Fibroblast of skin of left biceps (primary cell): ENCODE measurements at places on chromosomes 11 and 22.

DNA sequence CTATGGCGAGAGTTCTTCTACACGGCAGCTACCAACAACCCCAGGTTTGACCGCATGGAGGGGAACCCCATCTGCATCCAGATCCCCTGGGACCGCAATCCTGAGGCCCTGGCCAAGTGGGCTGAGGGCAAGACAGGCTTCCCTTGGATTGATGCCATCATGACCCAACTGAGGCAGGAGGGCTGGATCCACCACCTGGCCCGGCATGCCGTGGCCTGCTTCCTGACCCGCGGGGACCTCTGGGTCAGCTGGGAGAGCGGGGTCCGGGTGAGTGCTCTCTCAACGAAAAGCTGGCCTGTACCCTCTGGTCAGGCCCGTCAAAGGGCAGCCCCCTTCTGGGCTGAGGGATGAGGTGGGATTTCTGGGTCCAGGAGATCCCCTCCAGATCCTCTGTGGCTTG is 15.9 kb upstream of the MAPK8IP1 start:
- DNase-seq = no peak

- peak; percentile 29 for DNase-seq
Observed at GRCh38 chr22:36781656-36782627, 6.0 kb upstream of the IFT27 start.

DNA sequence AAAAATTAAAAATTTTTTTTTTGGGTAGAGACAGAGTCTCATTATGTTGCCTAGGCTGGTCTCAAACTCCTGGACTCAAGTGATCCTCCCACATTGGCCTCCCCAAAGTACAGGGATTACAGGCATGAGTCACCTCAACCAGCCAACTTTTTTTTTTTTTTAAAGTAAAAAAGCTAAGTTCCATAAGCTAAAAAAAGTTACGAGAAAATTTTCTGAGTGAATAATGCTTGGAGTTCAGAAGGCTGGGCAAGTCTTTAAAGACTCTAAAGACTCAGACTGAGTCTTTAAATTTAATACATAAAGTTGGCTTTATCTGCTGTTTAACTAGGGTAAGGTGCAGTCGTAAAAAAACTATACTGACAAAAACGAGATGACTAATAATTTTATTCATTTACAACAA is 5.6 kb downstream of the DDX6 start:
- peak; percentile 5 for DNase-seq

DNA sequence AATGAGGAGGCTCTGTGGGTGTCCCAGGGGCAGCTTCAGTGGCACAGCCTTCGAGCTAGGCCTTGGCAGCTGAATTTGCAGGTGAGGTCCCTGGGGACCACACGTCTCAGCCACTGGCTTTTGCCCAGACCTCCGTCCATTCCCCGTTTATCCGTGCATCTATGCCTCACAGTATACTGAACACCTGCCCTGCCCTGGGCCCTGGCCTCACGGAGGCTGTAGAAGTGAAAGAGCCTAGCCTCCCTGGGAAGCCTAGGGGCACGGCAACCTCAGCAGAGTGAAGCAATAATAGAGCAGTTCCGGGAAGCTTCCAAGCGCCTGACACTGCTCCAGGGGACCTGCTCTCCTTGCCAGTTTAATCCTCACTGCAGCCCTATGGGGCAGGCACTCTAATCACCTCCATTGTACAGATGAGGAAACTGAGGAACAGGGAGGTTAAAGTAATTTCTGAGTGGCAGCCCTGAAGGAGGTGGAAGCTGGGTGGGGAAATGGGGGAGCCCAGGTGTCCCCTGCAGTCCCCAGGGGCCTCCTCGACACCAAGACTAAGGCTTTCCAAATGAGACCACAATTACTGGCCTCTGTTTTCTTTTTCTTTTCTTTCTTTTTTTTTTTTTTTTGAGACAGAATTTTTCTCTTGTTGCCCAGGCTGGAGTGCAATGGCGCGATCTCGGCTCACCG is 2.7 kb upstream of the NFAM1 start:
- DNase-seq = no peak

DNA sequence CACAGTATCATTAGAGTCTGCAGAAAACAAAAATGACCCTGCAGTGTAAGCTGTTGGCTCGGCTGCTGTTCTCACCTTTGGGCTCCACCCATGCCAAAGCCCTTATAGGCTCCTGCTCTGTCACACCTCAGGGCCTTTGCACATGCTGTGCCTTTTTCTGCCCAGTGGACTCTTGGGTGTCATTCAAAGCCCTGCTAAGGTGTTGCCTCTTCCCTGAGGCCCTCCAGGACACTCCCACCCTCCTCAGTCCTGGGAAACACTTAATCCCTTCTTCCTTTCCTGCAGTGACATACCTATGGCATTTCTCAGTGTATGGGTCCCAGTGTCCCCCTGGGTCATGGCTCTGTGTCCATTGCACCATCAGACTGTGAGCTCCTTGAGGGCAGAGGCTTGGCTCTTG is 29.1 kb upstream of the CACNG2 start:
- DNase-seq = no peak

DNA sequence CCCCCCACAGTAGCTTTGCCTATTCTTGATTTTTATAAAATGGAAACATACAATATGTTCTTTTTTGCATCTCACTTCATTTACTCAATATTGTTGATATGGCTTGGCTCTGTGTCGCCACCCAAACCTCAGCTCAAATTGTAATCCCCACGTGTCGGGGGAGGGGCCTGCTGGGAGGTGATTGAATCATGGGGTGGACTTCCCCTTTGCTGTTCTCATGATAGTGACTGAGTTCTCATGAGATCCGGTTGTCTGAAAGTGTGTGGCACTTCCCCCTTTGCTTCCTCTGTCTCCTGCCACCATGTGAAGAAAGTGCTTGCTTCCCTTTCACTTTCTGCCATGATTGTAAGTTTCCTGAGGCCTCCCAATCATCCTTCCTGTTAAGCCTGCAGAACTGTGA is 431.3 kb downstream of the MN1 start:
- no peak for DNase-seq

- DNase-seq = no peak
Observed at GRCh38 chr11:35138943-35139721, at the start of gene CD44. Gene CD44 (plus strand): TSS chr11:35139171. CDS start chr11:35139304, 133 bp downstream.

DNA sequence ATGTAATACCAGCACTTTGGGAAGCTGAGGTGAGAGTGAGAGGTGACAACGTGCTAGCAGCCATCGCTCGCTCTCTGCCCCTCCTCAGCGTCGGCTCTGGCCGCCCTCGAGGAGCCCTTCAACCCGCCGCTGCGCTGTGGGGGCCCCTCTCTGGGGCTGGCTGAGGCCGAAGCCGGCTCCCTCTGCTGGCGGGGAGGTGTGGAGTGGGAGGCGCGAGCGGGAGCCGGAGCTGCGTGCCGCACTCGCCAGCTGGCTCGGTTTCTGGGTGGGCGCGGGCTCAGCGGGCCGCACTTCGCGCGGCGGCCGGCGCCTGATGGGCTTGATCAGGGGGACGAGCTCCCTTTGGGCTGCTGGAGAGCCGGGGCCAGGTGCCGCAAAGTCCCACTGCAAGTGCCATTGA is 98.9 kb upstream of the UBASH3B start:
- DNase-seq = no peak

- no peak for DNase-seq
Observed at GRCh38 chr22:19454156-19454555, 6.6 kb upstream of the C22orf39 start.

- no peak for DNase-seq
Observed at GRCh38 chr11:34184505-34185015, 79.1 kb downstream of the NAT10 start.

DNA sequence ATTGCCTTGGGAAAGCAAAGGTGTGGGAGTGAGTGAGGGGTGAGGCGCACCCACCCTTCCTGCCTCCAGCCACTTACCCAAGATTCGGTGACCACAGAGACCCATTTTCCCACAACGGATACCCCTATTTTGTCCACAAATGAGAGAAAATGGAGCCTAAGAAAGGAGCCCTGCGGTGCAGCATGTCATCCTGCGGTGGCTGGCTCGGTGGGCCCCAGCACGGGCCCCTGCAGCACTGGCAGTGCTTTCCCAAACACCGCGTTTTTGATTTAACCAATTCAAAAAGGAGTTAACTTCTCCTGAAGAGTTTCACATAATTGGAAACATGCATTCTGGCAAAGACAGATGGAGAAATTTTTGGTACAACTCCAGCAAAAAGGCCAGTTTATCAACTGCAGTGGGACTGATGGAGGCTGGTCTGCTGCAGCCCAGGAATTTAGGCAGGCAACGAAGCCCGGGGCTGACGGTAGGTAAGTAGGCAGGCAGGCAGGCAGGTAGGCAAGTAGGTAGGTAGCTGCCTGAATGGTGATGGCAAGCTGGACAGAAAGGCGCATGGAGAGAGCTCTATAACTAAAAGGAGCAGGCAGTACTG is 84.2 kb downstream of the FDX1 start:
- peak; percentile 56 for DNase-seq

DNA sequence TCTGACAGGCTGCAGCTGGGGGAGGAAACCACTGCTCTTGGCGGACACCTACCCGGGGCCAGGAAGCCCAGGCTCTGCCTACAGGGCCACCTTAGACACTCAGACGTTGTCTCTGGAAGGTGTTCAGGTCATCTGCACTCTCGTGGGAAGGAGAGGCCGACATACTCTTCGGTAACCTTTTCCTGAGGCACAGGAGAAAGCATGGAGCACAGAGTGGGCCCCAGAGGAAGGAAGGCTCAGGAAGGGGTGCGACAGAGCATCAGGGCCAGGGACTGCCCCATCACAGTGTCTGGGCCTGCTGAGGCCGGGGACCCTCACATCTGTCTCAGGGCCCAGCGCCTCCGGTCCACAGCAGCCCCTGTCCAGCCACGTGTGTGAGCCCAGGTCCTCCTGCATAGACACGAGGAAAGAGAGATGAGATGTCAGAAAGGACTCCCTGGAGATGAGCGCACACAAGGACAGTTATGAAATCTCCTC is 18.2 kb upstream of the TUB start:
- no peak for DNase-seq

DNA sequence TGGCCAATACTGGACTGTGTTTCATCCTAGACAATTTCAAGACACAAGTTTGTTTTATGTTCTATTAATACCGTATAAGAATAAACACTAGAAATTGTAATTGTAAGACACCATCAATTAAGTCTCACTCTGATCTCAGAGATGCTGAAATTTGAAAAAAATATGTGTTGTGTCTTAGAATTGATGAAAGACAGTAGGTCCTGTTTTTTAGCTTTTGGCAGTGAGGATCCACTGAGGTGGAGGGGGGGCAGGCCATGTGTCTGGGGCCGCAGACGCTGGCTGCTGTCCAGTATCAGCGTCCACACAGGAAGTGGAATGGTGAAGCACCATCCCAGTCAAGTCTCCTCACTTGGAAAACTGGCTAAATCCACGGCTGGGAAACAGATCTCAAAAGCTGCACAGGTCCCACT is 22.5 kb upstream of the ALG8 start:
- no peak for DNase-seq

DNA sequence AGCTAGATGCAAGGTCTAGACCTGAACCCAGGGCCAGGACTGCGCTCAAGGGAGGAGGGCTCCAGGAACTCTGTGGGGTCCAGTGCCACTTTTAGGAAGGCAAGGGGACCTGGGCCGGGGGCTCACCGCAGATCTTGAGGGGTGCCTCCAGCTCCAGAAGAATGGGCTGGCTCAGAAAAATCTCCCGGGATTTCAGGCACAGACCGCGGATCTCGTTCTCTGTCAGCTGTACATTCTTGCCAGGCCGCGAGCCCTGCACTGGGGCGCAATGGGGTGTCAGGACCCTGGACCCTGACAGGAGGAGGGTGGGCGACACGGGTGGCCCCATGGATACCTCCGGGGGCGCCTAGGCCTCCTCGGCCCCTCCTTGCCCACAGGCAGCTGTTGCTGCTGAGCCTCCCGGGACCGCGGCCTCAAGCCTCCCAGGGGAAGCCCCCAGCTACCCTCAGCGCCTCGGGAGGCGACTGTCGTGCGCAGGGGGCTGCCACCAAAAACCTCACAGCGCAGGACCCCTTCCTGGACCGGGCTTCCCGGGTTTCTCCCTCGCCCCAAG is 640 bp downstream of the PPP1CA start:
- DNase-seq = no peak

DNA sequence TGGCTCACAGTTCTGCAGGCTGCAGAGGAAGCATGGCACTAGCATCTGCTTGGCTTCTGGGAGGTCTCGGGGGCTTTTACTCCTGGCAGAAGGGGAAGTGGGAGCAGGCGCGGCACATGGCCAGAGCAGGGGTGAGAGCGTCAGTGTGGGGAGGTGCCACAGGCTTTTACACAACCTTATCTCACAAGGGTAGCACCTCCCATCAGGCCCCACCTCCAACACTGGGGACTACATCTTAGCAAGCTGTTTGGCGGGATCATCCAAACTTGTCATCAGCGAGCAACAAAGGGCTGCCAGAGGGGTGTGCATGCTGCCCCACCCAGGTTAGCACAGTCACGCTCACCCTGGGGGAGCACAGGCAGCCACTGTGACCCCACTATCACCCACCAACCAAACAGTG is 18.9 kb upstream of the YPEL1 start:
- DNase-seq = no peak

GRCh38 chr11:132772703-132773545 is 759.4 kb downstream of the OPCML start:
- DNase-seq = no peak
